Activated CD8-positive, alpha-beta memory T cell treated with anti-CD3 and anti-CD28 coated beads for 1 hour (primary cell): ENCODE measurements at places on chromosomes 1 and 21.

- no peak for DNase-seq
Observed at GRCh38 chr1:168498159-168498631, 45.6 kb downstream of the XCL2 start.

GRCh38 chr1:240712014-240712731, 100.2 kb upstream of the GREM2 start:
- DNase-seq: no peak

- peak; percentile 40 for DNase-seq
Observed at GRCh38 chr21:41816583-41817165, 49.8 kb upstream of the RIPK4 start.

- no peak for DNase-seq
Observed at GRCh38 chr1:9368356-9368755, 75.7 kb downstream of the SPSB1 start.

GRCh38 chr21:15031790-15032357, 32.9 kb downstream of the NRIP1 start:
- no peak for DNase-seq

- DNase-seq: peak; percentile 68
Observed at GRCh38 chr1:205631010-205631767, 622 bp downstream of the ELK4 start.

DNA sequence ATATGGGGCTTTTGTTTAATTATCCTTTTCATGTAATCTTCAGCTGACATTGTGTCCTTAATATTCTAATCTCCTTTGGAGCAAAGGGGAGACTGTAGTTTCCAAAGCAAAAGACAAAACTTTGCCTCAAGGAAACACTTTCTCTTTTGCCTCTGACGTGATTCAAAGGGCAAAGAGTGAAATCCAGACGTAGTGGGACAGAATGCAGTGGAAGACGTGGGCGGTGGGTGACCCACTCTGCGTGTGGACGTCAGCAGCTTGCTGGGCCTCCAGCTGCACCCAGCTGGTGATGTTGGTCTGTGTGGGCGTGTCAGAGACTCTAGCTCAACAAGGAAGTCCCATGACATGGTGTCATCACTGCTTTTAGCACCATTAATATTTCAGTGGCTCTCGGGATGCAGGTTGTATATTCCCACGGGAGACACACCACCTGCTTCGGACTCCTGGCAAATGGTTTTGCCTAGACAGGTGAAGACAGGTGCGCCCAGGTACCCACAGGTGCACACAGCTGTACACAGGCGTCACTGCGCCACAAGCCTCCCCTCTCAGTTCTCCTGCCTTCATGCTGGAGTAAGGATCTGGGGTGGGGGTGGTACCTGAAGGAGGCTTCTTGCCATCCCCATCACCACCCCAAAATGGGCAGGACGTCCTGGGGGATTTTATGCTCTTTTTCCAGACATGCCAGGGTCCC, 292.1 kb upstream of the VAMP3 start:
- DNase-seq: no peak

DNA sequence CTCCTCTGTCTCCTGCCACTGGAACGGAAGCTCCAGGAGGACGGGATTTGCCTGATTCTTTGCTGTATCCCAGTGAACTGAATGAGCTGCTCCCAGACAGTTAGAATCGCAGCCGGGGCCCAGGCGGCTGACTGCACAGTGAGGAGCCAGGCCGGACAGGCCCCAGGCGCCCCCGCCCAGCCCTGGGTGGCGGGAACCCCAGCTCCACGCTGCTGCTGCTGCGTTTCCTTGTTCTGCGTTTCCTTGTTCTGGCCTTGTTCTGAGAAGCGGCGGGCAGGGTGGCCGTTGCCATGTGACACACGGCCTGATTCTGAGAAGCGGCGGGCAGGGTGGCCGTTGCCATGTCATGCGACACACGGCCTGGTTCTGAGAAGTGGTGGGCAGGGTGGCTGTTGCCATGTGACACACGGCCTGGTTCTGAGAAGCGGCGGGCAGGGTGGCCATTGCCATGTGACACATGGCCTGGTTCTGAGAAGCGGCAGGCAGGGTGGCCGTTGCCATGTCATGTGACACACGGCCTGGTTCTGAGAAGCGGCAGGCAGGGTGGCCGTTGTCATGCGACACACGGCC, 56.2 kb downstream of the SLC37A1 start:
- DNase-seq: no peak

GRCh38 chr1:110070671-110071242, at the start of gene ALX3:
ALX3 (minus strand) TSS chr1:110070672; CDS start chr1:110070612, 60 bp downstream.
- no peak for DNase-seq

- DNase-seq: no peak
Observed at GRCh38 chr1:84427250-84428188, 29.2 kb downstream of the DNASE2B start.

GRCh38 chr1:211518330-211519289, 26.6 kb upstream of the RD3 start:
- DNase-seq: no peak

GRCh38 chr1:217049721-217050120, 326.5 kb upstream of the ESRRG start:
- no peak for DNase-seq

GRCh38 chr1:167206166-167206835, 14.4 kb upstream of the POU2F1 start:
- DNase-seq: no peak

GRCh38 chr1:63743781-63744180, 30.0 kb upstream of the ROR1 start:
- DNase-seq: no peak

DNA sequence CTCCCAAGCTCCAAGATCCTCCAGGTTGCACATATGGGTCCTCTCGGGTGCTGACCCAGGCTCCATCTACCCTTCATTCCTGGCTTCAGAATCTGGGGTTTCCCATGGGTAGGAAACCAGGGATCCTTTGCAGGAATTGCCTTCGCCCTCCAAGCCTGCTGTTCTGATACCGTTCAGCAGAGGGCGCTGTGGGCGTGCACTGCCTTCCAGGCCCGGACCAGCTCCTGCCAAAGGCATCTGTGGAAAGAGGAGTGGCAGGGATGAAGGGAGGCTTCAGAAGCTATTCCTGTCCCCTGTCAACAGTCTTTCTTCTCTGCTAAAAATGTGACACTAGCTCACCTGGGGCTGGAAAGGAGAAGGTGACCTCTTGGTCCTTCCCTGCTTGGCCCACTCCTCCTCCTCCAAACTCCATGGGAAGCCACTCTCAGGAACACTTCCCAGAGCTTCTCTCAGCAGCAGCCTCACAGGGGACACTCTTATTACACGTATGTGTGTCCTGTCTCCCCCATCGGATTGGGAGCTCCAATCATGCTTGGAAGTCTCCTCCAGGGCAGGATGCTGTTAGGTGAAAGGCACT, 71.2 kb downstream of the VWA5B1 start:
- DNase-seq: no peak

GRCh38 chr21:17492415-17493168, 20.3 kb upstream of the CXADR start:
- DNase-seq: no peak

DNA sequence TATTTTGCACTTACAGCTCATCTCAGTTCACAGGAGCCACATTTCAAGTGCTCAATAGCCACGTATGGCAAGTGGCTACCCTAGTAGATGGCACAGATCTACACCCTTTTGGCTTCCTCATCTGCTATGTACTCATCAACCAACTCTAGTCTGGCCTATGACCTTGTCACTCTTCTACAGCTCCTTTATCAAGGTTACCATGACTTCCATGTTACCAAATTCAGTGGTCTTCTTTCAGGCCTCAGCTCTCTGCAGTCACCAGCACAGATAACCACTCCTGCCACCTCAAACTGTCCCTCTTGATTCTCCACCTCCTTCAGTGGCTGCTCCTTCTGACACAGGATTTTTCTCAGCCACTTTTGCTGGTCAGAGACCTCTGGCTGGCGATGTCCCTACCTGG, 11.7 kb upstream of the USP48 start:
- no peak for DNase-seq

DNA sequence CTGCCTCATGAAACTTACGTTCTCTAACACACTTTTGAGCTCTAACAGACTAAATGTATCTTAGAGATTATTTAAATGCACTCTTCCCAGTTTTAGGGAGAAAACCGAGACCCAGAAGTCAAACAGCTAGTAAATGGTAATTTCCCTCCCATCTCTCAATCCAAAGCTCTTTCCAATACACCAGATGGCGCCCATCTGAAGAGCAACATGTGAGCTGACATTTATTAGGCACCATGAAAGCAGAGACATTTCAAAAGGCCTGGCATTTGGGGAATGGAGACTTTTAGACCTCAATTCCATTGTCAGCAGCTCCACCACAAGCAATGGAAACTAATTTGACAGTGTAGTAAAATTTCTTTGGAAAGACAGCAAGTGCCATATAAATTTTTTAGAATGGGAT, 191.4 kb downstream of the DAB1 start:
- no peak for DNase-seq

GRCh38 chr1:15637826-15638225, 20.6 kb downstream of the DDI2 start:
- no peak for DNase-seq

- DNase-seq: no peak
Observed at GRCh38 chr1:104291156-104291555, 541.5 kb downstream of the AMY1C start.

DNA sequence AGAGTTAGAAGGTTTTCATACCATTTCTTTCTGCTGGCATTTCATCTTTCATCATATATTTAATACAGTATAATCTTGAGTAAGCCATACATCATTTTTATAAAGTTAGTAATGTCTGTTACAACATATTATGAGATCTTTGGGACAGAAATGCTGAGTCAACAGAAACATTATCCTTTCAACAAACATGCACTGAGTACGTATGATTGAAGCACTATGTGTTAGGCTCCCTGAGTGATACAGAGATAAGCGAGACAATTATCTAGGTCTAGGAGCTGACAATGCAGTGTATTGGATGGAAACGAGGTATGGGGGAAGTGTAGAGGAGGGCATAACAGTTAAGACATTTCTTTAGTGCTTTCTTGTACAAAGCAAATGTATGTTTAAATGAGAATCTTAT, 19.7 kb upstream of the GPR52 start:
- DNase-seq: no peak

GRCh38 chr1:232600424-232601258, 29.3 kb downstream of the SIPA1L2 start:
- no peak for DNase-seq

DNA sequence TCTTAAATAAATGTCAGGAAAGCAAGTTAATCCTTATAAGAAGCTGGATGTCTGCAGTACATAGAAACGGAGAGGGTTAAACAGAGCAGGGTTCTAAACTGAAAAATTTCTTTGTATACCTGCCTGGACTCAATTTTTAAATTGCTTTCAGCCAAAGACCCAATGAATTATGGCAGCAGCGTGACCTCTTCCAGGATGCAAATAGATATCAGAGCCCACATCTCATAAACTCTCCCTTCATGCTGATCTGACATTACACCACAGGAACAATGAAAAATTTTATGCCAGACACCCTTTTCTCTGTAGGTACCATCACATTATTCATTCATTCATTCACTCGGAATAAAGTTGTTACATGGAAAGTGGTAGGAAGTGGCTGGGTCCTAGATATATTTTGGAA, 236.4 kb downstream of the NUF2 start:
- DNase-seq: no peak

- no peak for DNase-seq
Observed at GRCh38 chr1:93611668-93612067, 70.0 kb downstream of the BCAR3 start.

DNA sequence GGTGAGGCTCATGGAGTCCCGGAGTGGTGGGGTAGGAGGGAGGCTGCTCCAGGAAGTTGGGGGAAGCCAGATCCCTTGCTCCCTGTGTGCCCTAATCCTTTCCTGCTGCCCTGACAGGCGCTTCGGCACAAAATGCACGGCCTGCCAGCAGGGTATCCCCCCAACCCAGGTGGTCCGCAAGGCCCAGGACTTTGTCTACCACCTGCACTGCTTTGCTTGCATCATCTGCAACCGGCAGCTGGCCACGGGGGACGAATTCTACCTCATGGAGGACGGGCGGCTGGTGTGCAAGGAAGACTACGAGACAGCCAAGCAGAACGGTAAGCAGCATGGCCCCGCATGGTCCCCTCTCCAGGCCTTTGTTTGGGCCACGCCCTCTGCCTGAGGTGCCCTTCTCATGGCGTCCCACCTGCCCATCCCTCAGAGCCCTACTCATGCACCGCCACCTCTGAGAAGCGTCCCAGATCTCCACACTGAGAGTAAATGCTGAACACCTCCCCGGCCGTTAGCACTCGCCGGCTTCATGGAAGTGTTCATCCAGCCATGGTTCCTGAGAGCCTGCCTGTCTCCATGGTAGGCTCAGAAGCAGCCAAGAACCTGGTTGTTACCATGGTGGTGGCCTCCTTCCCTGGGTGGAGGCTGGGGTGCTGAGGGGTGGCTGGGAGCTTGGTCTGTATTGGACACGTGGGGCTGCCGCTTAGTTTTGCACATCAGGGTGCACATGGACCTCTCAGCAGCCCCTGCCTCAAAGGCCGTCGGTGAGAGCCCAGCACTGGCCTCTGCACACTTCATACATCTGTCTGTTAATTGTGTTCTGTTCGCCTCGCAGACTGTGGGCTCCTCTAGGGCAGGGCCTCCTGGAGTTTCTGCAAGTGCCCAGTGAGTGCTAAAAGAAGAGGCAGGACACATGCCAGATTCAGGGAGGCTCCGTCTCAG, 36.5 kb downstream of the LHX4 start:
- DNase-seq: no peak

- DNase-seq: no peak
Observed at GRCh38 chr1:68448365-68448764, 1.4 kb downstream of the RPE65 start.

GRCh38 chr1:235725434-235725833, 75.8 kb upstream of the GNG4 start:
- DNase-seq: no peak

DNA sequence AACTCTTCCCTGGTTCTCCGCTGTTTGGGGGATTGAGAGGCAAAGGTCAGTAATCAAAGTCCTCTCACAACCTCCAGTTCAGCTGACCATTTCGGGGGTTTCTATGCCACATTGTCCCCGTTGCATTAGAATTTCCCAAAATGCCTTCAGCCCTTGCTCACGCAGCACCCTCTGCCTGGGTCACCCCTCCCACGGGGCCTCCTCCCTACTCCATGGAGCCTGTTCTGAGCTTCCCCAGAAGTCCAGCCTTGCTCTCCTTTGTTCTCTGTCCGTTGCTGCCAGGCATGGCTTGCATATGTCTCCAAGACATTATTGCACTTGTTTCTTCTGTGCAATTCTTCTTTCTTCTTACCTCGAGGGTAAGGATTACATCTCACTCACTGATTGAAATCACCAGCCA, 16.5 kb downstream of the DMRTB1 start:
- no peak for DNase-seq

DNA sequence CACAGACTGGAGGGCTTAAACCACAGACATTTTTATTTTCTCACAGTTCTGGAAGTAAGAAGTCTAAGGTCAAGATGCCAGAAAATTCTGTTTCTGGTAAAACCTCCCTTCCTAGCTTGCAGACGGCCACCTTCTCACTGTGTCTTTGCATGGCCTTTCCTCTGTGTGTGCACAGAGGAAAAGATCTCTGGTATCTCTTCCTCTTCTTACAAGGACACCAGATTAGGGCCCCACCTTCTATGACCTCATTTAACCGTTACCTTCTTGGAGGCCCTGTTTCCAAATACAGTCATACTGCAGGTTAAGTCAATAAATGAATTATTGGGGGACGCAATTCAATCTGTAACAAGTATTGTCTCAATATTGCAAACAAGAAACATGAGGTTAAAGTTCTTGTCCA, 63.0 kb upstream of the PRDX6 start:
- DNase-seq: no peak
